Left renal cortex interstitium (tissue), 4 donors: ENCODE measurements at places on chromosomes 4 and X.

DNA sequence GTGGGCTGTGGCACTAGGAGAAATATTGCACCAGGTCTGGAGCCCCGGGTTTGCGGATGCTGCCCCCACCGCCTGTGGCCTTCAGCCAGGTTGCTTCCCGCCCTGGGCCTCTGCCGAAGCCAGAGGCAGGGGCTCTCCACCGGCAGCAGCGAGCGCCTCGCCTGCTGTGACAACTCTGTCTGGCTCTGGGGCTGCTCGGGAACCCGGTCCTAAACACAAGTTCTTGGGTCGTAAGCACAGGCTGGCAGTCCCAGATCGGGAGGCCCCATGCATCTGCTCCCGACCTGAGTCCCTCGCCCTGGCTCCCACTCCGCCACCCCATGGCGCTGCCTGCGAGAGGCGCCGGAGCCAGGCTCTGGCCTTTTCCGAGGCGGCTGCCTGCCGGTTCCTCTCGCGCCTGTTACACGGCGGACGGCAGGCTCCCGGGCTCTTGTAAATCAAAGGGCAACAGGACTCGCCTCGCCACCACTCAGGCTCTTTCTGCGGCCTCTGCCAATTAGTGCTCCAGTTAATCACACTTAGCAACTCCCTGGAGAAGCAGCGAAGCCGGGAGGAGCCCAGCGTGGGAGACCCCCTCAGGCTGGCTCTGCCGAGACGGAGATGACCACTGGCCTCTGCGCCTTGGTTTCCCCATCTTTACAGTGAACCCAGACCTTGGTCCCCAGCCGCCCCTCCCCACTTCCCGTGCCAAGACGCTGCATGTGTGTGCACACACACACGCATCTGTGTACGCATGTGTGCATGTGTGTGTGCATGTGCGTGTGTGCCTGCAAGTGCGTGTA lies 109.2 kb downstream of the DCTD start:
- no peak for DNase-seq

- no peak for DNase-seq
These were observed 165.3 kb downstream of the GLRA2 start for GRCh38 chrX:14694611-14695010.

DNA sequence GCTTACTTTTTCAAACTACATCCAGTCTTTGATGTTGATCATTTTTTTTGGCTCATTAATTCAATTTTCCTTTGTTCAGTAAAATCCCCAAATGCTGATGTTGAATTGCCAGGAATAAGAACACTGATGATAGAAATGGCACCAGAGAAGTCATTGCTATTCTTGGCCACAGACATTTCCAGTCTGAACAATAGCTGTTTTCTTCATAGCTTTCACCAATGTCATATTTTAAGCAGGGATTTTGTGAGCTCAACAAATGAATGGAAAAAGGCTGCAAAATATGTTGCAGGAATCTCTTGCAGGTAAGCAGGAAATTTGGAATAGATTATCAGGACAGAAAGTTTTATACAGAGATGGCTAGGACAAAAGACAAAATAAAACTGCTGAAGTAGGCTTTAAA lies 40.5 kb upstream of the GLRB start:
- DNase-seq, result no peak

GRCh38 chr4:81827577-81828202 lies 356.0 kb upstream of the RASGEF1B start:
- no peak for DNase-seq

DNA sequence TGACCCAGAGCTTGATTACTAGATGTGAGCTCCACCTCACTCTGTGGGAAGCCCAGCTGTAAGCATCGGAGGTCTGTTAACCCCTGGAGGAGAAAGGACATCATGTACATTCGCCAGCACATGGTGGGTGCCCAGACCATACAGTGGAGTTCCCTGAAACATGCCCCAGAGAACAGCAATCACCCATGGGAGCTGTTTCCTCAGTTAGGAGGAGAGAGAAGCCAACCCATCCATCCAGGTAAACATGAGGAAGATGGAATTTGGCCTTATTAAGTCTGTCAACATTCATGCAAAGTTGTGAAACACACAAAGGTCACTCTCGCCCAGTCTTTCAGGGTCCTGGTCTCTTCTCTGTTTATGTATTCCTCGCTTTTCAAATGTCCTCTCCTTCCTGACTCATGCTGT lies 354.7 kb downstream of the ANK2 start:
- no peak for DNase-seq

GRCh38 chr4:119237642-119238041 lies 25.1 kb downstream of the USP53 start:
- DNase-seq, result no peak
